ENCODE measurements at places on chromosomes 1 and 21.

DNA sequence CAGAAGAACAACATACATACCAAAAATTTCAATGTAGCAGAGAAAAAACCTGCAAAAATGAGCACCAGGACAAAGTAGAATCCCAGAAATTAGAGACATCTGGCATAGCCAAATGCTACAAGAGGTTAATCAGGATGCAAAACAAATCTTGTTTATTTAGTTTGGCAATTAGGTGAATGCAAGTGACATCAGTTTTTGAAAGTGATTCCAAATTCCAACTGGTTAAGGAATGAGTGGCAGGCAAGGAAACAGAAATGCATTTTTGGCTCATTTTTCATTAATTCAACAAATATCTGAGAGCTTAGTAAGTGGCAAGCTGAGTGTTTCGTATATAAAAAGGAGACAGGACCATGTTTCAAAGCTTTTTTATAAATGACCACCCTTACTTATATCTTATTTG is 21.3 kb downstream of the SCAF4 start:
- no peak for DNase-seq

DNA sequence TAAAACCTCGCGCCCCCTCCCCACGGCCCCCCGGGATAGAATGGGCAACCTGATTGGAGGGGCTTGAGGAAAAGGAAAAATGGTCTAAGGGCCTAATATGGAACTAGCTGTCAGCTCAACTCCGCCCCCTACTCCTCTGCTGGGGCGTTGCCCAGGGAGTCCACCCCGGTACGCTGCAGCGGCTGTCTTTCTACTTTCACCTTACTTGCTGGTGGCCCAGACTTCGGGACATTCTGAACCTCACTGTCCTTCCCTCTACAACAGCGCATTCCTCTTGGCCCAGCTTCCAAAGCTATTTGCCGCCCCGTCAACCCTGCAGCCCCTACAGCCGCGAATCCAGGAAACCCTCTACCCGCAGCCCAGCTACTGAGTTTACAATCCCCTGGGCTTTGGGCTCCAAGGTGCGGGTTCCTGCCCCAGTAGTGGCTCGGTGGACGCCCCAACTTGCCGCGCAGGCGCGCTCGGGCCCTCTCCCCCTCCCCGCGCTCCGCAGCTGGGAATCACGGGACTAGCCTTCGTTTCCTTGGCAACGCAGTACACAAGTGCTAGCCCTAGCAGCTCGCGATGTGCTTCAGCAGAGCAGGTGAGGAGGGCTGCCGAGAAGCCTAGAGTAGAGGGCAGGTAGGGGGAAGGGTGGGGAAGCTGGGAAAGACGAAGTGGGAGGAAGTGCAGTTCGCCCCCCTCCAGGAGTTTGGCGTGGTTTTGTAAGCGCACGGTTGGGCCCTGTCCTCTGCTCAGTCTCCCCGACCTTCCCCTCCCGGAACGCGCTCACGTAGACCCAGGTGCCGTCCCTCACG is 55.6 kb downstream of the CHIA start:
- peak; percentile 52 for DNase-seq

GRCh38 chr1:44553771-44554170 is 120.5 kb downstream of the TMEM53 start:
- DNase-seq = peak; percentile 62

- no peak for DNase-seq
Measured at GRCh38 chr1:145985502-145986439, 10.6 kb downstream of the TXNIP start.

DNA sequence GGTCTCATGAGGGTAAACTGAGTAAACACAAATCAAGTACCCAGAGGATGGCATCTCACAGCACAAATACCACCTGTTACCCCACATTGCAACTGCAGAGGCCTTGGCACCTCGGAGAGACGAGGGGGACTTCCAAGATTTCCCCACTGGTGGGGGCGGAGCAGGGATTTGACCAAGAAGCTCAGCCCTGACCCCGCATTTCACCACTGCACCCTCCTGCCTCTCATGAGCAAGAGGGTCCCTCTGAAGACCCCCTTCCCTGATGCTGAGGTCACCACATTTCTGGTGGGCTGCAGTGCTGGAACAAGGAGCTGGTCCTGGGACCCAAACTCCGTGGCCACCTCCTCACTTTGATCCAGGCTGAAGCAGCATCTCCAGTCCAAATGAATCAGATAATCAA is 342.4 kb downstream of the NPHP4 start:
- no peak for DNase-seq

DNA sequence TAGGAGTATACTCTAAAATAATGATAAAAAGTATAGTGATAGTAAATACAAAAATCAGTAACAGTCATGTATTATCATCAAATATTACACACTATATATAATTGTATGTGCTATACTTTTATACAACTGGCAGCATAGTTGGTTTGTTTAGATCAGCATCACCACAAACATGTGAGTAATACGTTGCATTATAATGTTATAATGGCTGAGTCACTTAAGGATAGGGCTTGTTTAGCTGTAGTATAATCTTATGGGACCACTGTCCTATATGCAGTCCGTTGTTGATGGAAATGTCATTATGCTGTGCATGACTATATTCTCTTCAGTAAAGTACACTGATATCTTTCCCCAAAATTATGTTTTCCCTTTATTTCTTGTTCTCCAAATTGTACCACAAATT is 92.8 kb downstream of the LYPLAL1 start:
- no peak for DNase-seq

GRCh38 chr1:47761974-47762373 is 235.2 kb downstream of the TRABD2B start:
- DNase-seq = no peak

All from 8988T (cell line).